Activated T-cell treated with anti-CD3 and anti-CD28 coated beads for 4 hours (primary cell): ENCODE measurements at places on chromosomes 1 and 21.

DNA sequence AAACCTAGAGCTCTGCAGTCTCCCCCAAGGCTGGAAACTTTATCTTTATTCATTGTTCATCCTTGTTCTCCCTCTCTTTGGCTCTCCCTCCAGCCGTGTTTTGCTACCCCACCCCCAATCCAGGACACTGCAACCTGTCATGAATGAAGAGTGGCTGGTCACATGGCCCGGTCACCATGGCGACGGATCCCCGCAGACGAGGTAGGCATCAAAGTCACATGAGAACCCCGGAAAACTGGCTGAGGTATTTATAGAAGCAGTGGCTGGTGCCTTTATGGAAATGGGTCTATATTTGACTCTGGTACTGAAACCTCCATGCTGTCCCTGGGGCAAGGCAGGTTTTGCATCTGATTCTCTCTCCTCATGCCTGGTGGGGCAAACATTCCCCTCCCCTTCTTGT lies 13.4 kb upstream of the SLC6A17 start:
- DNase-seq, result no peak

- no peak for DNase-seq
Observed at GRCh38 chr1:153961421-153961820, 1.9 kb downstream of the SLC39A1 start.

GRCh38 chr1:113534130-113534817 lies 144.0 kb downstream of the MAGI3 start:
- no peak for DNase-seq

DNA sequence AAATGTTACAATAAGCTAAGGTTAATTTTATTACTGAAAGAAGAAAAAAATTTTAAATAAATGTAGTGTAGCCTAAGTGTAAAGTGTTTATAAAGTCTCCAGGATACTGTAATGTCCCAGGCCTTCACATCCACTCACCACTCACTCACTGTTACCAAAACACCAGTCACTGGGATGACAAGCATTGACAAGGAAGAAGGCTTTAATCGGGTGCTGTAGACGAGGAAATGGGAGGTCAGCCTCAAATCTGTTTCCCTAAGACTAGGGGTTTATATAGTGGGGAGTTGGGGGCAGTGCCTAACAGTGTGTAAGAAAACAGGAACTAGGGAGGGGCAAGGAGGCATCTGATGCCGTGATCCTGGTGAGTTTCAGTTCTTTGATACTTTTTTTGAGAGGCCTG lies 69.4 kb downstream of the CHRM3 start:
- no peak for DNase-seq

- no peak for DNase-seq
Observed at GRCh38 chr1:115654663-115655305, 13.0 kb downstream of the VANGL1 start.
